ENCODE measurements at places on chromosomes 4 and X.

DNA sequence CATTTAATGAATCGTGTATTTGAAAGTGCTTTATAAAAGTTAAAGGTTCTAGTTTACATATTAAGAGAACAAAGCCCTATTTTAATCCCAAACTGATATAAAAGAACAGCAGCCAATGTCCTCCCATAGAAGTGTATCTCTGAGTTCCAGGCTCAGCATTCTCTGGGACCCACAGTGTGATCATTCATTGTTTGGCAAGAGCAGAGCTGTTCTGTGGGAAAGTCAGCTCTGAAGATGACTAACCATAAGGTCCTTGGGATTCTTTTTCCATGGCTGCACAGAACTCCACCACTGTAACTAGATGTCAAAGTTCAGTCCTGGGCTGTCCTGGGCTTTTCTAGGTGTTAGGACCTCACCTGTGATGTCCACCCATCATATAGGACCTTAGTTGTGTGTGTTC lies 157.0 kb upstream of the TLL1 start:
- DNase-seq, result no peak

GRCh38 chr4:95640311-95640710 lies 91.5 kb upstream of the UNC5C start:
- DNase-seq, result no peak

GRCh38 chrX:13208281-13208935 lies 111.4 kb downstream of the ATXN3L start:
- DNase-seq, result no peak

DNA sequence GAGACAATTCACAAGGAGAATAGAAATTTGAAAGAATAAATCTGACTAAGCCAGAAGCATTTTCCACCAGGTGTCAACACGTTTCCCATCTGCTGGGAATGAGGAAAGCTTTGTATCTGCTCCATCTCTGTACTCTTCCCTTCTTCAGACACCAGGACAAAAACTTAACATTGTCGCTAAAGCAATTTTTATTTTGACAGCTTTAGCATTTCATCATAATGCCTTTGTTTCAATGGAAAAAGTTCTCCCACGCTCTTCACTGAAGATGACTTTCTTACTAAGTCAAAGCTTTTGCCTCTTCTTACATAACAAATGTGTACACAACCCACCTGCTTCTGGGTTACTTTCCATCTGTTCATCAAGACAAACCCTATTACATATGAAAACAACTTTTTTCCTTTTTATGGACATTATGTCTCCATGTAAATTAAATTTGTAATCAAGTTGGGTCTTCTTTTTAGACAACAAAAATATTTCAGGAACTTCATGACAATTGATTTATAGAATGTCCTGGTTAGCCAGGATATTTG lies 141.7 kb upstream of the GUCY1A1 start:
- no peak for DNase-seq

DNA sequence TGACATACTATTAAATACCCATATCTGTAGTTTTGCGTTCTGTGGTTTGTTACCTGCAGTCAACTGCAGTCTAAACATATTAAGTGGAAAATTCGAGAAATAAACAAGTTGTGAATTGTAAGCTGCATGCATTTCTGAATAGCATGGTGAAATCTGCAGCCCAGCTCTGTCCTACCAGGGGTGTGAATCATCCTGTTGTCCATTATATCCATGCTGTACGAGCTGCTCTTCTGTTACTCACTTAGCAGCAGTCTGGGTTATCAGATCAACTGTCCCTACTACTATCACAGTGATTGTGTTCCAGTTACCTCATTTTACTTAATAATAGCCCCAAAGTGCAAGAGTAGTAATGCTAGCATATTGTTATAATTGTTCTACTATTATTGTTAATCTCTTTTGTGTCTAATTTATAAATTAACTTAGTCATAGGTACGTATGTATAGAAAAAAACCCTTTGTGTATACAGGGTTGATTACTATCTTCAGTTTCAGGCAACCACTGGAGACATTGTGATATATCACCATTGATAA lies 173.7 kb upstream of the FAT4 start:
- no peak for DNase-seq

GRCh38 chr4:126957556-126957955 lies 675.2 kb upstream of the INTU start:
- DNase-seq, result no peak

DNA sequence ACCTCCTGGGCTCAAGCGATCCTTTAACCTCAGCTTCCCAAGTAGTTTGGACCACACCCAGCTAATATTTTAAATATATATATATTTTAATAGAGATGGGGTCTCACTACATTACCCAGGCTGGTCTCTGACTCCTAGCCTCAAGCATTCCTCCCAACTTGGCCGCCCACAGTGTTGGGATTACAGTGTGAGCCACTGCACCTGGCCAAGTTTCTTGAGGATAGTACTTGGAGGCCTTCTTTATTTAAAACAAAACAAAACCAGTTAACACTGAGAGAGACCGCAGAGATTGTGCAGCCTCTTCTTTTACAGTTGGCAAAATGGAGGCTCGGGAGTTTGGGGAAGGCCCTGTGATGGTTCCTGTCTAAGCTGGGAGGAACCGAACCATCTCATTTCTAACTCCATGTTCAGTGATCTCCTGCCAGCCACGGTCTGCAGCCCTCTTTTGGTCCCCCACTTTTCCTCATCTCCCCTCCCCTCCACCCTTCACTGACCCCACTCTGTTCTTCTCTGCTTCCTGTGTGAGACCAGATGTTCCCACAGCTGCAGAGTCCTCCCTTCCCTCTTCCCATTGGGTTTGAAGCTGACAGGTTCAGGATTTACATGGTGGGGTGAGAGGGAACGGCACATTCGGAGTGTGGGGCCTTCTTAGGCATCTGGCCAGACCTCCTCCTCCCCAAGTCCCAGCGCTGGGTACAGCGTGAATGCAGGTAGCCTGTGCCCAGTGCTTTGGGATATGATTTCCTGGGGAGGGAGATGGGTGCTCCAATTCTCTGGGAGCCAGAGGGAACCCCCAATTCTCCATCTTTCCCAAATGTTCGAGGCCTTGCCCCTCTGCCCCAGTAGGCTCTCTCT lies 1.4 kb upstream of the SORCS2 start:
- no peak for DNase-seq

GRCh38 chr4:126777649-126778048 lies 855.1 kb upstream of the INTU start:
- DNase-seq, result no peak

- DNase-seq, result no peak
Measured at GRCh38 chr4:39587881-39588280, 50.8 kb downstream of the SMIM14 start.

- DNase-seq, result no peak
Measured at GRCh38 chr4:1244081-1244977, 4.6 kb downstream of the CTBP1 start.

GRCh38 chr4:74628852-74629620 lies 165.3 kb downstream of the BTC start:
- no peak for DNase-seq

GRCh38 chr4:1883583-1883982 lies 12.4 kb downstream of the NSD2 start:
- DNase-seq, result no peak

GRCh38 chr4:128355305-128355704 lies 67.7 kb upstream of the PGRMC2 start:
- DNase-seq, result no peak

GRCh38 chrX:95675794-95676193 lies 1008.8 kb upstream of the DIAPH2 start:
- DNase-seq, result no peak

- no peak for DNase-seq
Measured at GRCh38 chr4:40571208-40571607, 58.5 kb downstream of the RBM47 start.

DNA sequence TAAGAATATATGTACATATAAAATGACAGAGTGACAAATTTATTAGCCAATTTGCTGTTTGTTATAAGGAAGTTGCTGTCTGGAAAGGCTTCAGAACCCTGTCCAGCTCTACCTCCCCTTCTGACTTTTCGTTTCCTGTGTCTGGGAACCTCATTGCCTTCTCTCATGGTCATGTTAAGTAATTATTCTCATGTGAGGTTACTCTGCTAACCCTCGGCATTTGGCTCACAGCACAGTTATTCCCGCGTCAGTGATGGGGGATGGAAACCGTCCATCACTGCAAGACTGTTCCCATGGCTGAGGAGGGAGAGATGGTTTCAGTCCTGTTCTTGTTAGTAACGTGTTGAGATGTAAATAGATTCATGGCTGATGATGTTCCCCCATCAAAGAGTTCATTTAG lies 11.9 kb downstream of the EDNRA start:
- DNase-seq, result no peak

DNA sequence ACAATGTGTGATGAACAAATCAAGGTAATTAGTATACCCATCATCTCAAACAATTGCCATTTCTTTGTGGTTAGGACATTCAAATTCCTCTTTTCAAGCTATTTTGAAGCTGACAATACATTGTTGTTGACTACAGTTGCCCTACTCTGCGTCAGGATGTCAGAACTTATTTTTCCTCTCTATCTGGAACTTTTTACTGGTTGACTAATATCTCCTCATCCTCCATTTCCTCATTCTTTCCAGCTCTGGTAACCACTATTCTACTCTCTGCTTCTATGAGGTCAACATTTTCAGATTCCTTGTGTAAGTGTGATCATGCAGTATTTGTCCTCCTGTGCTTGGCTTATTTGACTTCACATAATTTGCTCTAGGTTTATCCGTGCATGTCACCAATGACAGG lies 240.5 kb upstream of the HS3ST1 start:
- no peak for DNase-seq

- no peak for DNase-seq
Measured at GRCh38 chr4:139921429-139922184, 232.4 kb downstream of the MAML3 start.

DNA sequence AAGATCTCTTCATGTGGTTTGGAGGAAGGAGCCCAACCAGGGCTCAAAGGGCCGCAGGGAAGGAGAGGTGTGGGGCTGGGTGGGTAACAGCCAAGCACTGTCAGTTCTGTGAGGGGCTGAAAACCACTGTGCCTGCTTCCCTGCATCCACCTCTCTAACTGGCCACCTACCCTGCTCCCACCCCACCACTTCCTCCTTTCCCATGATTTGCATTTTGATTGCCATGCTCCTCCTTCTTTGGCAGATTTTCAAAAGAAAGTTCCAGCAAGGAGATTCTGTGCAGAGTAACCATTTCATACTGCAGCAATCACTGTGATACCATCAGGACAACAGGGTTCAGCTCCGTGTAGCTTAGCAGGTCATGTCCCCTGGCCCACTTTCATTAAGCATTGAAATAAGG lies 1.8 kb downstream of the ZNF674 start:
- DNase-seq, result no peak

DNA sequence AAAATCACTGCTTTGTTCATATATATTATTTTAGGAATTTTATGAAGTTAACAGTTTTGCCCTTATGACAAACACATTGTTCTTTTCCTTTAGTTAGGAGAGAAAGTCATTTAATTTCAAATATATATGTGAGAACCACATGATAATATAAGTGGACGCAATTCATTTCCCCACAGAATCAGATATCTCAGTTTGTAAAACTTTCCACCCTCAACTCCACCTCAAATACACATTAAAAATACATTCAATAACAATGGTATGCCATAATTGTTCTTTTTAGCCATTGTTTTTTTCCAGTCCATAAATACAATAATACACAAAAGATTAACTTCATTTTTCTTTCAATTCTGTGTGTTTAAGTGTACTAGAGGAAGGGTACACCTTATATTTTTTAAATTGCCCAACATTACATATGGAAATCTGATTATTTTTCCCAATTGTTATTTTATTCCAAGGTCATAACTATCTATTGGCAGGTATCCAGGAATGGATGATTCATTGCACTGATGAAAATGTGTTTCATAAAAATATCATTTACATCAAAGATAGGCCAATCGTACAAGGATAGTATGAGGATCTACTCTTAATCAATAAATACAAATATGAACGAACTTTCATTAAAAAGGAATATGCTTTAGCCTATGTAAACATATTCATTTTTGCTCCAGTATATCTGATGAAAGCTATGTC lies 125.0 kb downstream of the PPP3CA start:
- no peak for DNase-seq

DNA sequence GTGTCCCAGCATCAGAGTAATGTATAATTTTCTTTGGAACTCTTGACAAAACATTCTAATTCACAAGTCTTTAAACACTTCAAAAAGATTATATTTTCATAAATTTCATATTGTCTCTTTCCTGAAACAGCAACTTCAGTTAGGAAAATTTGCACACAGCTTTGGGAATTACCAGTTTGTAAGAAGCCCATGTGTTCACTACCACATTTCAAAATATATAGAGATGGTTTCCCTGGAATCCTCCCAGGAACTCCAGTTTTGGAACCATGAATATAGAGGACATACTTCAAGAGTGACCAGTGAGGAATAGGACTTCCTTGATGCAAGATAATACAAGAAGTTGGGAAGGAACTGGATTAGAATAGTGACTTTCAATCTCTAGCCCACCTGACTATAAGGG lies 28.7 kb upstream of the HPGDS start:
- DNase-seq, result no peak

DNA sequence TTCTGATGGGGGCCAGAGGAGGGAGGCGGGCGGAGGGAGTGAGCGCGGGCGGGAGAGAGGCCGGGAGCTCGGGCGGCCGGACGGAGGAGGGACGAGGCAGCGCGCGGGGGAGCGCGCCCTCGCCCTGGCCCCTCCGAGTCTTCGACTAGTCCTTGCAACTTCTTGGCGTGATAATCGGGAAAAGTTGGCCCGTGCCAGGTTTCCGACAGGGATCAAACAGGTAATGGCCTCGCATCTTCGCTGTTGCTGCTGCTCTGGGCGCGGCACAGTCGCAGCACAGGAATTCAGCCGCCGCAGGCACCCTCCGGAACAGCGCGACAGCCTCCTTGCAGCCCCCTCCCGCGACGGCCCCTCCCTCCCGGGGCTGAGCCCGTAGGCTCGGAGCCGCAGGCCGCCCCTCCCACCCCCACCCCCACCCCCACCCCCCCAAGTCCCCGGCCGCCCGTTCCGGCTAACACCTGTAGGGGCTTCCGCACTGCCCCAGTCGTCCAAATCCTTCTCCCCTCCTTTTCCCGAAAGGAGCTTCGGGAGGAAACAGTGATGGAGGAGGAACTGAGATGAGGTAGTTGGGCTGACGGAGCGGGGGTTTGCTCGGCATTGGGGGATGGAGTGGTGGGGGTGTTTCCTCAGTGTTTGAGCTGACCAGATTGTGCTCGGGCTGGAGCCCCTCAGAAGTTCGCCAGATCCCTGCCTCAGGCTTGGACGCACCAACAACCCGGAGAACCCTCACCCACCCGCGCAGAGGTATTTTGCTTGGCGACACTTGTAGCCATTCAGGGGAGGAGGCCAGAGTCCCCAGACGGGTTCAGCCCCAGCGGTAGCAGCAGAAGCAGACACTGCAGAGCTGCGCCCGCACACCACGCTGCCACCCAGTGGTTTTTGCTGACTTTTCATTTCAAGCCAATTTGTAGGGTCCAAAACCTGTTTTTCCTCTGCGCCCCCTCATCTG lies at the start of gene FGF13:
FGF13 (minus strand) TSS at position 319 of the 949 bp plus-strand sequence. CDS start 714 bp downstream, outside the sequence.
- DNase-seq, result no peak

- DNase-seq, result no peak
Measured at GRCh38 chr4:119041396-119041795, 94.2 kb upstream of the MYOZ2 start.

- no peak for DNase-seq
Measured at GRCh38 chr4:152063621-152064240, 302.9 kb upstream of the GATB start.
